ENCODE measurements at places on chromosomes 7 and 10.

GRCh38 chr7:40234046-40234445, 99.2 kb downstream of the SUGCT start:
- no peak for DNase-seq

DNA sequence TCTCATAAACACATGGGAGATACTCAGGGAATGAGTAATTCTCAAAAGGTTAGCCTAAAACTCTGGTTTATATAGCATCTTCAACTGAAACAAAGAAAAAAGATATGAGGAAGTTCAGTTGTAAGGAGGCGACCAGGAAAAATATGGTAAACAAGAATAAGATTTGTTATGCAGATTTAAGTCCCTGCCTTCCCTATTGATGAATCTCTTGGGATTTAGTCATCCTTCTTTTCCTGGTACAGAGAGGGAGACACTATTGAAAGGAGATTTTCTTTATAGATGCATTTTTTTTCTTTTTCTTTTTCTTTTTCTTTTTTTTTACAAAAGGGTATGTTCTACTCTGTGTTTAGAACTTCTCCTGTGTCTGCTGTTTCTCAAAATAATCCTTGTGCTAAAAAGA, 557.5 kb downstream of the DNAJB9 start:
- no peak for DNase-seq

GRCh38 chr7:157468221-157469111, 131.7 kb downstream of the DNAJB6 start:
- no peak for DNase-seq

DNA sequence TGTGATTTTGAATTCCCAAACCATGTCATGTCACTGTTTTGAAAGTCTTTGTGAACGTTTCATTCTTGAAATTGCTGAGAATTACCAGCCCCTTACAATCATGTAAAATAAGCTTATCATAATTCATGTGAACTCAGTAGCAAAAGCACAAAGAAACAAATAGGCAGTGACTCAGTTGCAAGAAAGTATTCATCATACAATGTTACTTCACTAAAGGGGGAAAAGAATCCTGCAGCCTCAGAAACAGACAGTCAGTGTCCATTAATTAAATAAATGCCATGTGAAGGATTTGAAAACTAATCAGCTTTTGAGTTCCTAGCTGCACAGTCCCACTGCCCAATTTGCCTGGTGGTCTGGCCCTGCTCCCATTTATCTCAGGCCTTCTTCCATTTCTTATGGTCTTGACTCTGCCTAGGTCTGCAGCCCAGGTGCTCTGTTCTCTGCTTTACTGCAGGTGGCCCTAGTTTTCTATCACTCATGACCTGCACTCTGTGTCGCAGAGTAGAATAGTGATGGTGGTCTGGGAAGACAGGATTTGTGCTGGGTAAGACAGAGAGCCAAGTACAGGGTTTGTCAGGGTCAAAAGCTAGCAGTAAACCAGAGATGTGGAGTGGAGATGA, 99.7 kb downstream of the PLCE1 start:
- DNase-seq, result no peak

- no peak for DNase-seq
These were observed 7.6 kb downstream of the CCDC172 start for GRCh38 chr10:116331815-116332214.

GRCh38 chr7:31439165-31439564, 74.7 kb upstream of the ITPRID1 start:
- DNase-seq, result no peak

DNA sequence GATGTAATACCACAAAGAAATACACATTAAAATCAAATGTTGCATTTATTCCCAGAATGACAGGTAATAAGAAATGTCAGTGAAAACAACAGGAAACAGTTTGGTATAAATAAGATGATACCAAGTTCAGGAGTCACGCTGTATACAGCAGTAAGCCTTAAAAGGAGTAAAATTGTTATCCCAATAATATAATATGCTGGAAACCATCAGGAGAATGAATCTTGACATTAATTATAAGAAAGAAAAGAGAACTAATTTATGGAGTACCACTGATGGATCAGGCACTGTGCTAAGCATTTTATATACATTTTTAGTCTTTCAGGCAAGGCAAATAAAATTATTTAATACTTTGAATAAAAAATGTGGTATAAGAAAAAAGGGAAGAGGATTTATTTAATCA, 27.6 kb downstream of the PRKAR2B start:
- no peak for DNase-seq

- DNase-seq, result no peak
These were observed 234.3 kb downstream of the COBL start for GRCh38 chr7:51082096-51082840.

All from hematopoietic multipotent progenitor cell treated with erythropoietin and hydrocortisone succinate and interleukin-3 and kit ligand, for 6 days (in vitro differentiated cells).